ENCODE measurements at places on chromosomes 4 and X. TPM values are rescaled to one million over a fixed set of nuclear protein-coding genes. Genes with fewer than 3 reads are reported as not detected.
A peak's percentile ranks its signal among the peaks of the same experiment; 100 is the strongest.

- ATAC-seq = peak; percentile 35
Measured at GRCh38 chrX:153719238-153719637, 4.9 kb downstream of the BCAP31 start.

Gene MYOZ2
- not detected for total RNA-seq

Gene CENPVL2
- not detected for total RNA-seq

- no peak for ATAC-seq
Measured at GRCh38 chrX:6683353-6683752, 148.4 kb upstream of the VCX3A start.

GRCh38 chrX:41388543-41388942, 54.6 kb downstream of the DDX3X start:
- ATAC-seq = no peak

DNA sequence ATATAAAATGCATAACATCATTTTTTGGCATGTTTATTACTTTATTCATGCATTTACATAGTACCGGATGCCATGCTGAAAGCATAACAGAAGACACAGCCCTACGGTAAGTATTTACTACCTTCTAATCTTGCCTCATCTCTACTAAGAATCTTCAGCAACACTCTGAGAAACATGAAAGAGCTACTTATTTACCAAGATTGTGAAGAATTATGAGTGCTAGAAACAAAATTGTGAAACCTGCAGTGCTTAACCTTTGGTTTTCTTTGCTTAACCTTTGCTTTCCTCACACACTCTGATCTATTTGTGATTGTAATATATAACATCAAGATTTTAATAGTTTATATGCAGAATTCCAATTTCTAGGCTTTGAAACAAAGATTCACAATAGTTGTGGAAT, 7.4 kb downstream of the ANTXR2 start:
- ATAC-seq = no peak

Gene FAM47E
- 0.20 TPM for total RNA-seq

GRCh38 chr4:87103086-87103485, 117.3 kb downstream of the KLHL8 start:
- no peak for ATAC-seq

- ATAC-seq = peak; percentile 46
Measured at GRCh38 chr4:41360921-41361793, 104.4 kb downstream of the UCHL1 start.

DNA sequence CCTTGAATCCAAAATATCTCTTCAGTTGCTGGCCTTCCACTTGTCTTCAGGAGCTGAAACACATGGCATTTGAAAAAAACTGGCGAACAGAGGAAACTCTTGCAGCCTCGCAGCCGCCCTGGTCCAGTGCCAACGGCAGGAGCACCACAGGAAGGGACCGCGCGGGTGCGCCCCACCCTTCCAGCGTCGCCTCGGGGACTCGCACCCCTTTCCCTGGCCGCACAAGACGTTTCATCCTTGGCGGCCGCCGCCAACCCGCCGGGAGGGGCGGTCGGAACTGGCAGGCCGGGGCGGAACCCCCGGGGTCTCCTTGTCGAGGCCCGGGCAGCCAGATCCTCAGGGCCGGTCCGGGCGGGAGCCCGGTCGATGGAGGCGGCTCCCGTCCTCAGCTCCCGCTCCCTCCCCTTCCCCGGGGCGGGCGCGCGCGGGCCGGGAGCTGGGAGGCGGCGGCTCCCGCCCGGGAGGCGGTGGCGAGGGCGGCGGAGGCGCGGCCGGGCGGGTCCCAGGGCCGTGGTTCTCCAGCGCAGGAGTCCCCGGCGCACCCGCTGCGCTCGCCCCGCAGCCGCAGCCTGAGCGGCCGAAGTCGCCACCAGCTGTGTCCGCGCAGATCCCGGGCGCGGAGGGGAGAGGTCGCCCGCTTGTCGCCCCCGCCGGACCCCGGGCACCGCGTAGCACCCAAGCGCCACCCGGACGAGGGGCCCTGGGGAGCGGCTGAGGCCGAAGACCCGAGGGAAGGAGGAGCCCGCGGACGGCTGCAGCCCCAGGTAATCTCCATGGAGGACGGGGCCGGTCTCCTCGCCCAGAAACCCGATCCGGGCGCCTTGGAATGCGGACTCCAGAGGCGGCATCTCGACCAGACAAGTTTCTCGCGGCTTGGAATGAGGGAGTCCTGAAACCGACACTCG, 886 bp upstream of the NDST3 start:
- ATAC-seq = peak; percentile 75

DNA sequence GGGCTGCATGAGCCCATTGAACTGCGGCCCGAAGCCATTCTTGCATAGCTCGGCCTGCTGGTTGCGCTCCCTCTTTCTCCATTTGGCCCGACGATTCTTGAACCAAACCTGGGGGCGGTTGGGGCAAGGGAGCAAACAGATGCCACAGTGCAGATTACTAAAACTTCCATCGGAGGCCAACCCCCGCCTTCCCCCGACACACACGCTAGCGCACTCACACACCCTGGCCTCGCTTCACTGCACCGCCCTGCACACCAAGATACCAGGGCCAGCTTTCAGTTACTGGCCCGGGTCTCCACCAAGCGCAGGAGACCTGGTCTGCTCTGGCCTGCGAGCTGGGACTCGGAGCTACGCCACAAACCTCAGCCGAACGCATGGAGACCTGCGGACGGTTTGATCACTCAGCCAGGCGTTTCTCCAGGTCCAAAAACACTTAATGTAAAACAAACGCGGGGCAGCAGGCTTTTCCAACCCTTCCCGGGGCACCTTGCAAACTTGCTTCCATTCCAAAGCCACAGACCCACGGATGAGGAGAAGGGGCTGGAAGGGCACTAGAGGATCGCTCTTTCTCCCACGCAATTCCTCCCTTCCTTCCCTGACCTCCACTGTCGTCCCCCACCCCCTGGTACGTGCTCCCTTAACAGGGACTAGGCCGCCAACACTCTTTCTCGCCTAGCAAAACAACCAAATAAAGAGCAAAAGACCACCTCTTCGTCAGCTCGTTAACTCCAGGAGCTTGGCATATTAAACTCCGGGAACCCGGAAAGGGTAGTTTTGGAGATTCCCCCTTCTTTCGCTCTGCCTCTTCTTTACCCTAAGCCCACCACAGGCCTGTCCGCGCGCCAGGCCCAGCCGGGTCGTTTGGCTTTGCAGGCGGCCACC, 4.1 kb downstream of the PITX2 start:
- no peak for ATAC-seq
